T-cell (primary cell): ENCODE measurements at places on chromosomes 11 and 22. TPM values are rescaled to one million over a fixed set of nuclear protein-coding genes. Genes with fewer than 3 reads are reported as not detected.

- DNase-seq, result no peak
Measured at GRCh38 chr11:102936864-102937509, 18.5 kb downstream of the MMP13 start.

The GSTT2 gene
- total RNA-seq, result not detected

DNA sequence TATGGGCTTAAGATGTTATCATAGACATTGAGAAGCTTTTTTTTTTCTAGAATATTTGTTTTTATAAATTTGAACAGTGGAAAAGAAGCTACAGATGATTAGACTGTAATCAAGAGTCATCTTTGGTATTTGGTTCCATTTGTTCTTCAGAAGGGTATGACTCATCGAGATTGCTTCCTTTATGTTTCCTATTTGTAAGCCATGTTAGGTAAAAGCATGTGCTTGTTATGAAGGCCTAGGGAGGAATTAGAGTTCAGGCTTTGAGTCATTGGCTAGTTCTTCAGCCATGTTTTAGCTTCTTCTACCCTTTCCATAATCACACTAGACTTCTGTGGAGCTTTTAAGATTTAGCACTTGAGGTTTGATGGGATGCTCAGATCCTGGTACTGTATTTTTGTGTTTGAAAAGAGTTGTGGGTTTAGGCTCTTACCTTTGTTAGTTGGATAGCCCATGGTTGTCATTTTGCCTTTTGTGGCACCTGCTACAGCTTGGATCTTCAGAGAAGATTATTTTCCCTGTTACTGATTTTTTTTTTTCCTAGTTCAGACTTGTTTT, 44.3 kb downstream of the POLD3 start:
- no peak for DNase-seq

- DNase-seq, result no peak
Measured at GRCh38 chr22:22394591-22394990, 114.0 kb downstream of the ZNF280B start.

The ANAPC15 gene
- 45.0 TPM for total RNA-seq

DNA sequence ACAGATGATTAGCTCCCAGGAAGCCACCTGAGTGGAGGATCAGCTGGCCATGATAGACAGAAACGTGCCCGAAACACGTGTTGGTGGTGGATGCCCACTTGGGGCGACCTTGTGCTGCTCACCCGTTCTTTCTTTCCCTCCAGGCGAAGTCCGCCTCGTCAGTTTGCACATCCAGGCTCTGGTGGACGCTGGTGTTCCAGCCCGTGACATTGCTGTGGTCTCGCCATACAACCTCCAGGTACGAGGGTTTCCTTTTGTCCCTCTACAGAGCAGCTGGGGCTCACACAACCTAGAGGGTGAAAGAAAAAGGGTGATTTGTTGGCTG, 30.6 kb downstream of the IGHMBP2 start:
- no peak for DNase-seq

- peak; percentile 75 for DNase-seq
Measured at GRCh38 chr11:6413791-6414201, 5.1 kb downstream of the APBB1 start.

DNA sequence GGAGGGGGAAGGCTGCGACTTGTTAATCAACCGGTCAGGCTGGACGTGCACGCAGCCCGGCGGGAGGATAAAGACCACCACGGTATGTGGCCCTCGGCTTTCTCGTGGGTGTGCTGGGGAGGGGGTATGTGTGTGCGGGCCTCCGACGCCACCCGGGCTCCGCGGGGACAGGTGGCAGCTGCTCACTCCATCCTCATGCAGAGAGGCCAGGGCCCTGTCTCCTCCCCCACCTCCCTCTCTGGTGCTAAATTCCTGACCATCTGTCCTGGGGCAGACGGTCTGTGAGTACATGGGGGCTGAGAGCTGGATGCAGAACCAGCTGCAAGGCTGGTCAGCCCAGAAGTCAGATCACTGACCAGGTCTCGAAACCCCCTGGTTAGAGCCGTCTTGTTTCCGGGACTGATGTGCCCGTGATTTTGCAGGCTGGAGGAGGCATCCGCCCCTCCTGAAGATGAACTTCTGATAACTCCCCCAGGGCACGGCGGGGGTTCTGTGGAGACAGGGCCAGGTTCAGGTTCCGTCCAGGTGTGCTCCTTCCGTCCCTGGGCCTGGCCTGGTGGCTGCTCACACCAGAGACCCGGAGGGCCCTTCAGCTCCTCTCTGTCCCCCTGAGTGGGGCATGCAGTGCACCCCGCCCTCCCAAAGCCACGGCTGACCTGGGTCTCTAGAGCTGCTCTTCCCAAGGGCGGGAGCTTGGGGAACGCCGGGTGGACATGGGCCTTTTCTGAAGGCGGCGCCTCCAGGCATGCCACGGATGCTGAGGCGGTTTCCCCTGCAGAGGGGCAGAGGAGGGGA, 1119.7 kb downstream of the BRD1 start:
- no peak for DNase-seq

DNA sequence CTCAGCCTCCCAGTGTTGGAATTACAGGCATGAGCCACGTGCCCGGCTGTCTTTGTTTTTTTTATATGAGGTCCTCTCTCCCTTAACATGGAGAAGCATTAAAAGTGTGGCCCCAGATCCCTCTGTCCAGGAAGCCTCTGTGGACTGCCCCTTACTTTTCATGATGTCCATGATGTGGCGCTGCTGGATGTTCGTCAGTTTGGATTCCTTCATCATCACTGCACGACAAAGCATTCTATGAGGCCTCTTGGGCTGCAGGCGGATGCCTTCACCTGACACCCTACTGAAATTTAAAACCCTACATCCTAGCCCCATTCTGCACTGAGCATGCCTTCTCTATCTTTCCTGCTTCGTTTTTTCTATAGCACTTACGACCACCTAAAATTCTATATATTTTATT, 2.1 kb downstream of the C22orf23 start:
- DNase-seq, result no peak

DNA sequence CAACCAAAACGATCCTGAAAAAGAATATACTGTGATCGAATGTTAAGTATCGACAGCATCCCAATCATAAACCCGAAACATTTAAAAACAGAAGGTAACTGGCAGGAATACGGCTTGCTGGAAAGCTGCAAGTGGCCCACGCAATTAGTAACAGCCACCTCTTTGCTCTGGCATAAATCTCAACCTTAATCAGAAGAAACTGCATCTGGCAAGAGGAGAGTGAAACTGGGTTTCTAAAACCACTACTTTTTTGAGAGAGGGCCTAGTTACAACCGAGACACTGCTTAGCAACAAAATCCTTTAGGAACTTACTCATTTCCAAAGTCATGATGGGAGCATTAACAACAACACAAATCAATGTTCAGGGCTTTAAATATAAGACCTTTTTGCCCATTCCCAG, 7.9 kb downstream of the NCAPD3 start:
- no peak for DNase-seq

DNA sequence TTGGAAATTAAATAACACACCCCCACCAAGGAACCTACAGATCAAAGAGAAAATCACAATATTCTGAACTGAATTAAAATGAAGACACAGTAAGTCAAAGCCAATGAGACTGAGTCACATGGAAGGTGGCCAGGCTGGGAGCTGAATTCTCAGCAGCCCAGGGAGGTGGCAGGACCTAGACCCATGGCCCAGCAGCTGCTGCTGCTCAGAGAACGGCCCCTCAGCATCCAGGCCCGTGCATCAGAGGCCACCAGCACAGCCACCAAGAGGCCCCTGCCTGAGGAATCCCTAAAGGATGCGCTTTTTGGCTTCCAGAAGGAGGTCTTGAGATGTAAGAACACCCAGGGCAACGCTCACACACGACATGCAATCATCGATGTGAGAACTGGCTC, 35.0 kb downstream of the TBX1 start:
- no peak for DNase-seq

DNA sequence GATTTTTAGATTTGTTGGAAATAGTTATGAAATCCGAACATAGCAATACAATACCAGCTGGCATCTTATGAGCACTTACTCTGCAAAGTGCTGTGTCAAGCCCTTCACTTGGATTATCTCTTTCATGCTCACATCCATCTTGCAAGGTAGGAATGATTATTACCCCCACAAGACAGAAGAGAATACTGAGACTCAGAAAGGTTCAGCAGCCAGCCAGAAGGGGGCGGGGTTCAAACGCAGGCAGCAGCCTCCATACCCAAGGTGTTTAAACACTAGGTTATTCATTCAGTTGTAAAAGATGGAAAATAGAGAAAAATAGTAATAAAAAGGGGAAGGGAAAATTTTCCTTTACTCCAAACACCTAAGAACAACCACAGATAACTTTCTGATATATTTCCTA, 158.5 kb downstream of the CCDC34 start:
- no peak for DNase-seq

The SMIM38 gene
- 1.7 TPM for total RNA-seq

- no peak for DNase-seq
Measured at GRCh38 chr11:56922421-56922820, 66.3 kb upstream of the OR5AK2 start.

DNA sequence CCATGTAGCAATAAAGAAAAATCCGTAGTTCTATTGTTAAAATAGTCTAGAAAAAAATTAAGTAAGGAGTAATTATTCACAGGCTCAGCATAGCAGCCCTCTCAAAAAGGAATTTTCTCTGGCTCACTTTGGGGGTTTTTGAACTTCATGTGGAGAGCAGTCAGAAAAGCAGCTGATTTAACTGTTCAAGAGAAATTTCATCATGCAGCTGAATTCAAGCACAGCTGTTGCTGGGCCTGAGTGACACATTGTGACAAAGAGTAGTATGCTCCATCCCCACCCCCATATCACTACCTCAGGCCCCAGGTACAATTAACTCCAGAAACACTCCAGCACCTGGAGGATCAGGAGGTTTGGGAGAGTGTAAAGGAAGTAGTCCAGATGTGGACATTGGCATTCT, 272.1 kb downstream of the FAM76B start:
- no peak for DNase-seq

The FBLN1 gene
- total RNA-seq, result 0.96 TPM

DNA sequence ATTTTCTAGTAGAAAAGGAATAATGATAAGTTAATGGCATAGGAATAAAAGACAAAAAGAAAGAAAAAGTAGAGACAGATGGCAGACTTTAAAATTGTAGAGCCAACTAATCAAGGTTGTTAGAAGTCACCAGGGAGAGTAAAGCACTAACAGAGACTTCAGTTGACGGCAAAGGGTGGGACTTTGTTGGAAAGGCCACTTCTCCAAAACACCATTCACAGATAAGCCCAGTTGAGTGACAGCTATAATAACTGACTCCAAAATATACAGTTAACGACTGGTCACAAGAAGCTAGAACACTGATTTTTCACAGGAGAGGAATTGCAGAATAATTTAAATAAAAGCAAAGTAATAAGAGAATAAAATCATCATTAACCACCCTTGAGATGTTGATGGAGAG, 16.0 kb upstream of the SOX6 start:
- DNase-seq, result no peak

The LMO1 gene
- not detected for total RNA-seq

GRCh38 chr22:48054596-48054995, 1292.1 kb downstream of the TBC1D22A start:
- no peak for DNase-seq

The OR8A1 gene
- total RNA-seq, result not detected

- peak; percentile 3 for DNase-seq
Measured at GRCh38 chr11:113113801-113114704, 152.8 kb downstream of the NCAM1 start.

The C11orf86 gene
- total RNA-seq, result not detected

GRCh38 chr11:125990244-125990643, 44.4 kb downstream of the VSIG10L2 start:
- DNase-seq, result no peak

The ZNF408 gene
- total RNA-seq, result 11.1 TPM

DNA sequence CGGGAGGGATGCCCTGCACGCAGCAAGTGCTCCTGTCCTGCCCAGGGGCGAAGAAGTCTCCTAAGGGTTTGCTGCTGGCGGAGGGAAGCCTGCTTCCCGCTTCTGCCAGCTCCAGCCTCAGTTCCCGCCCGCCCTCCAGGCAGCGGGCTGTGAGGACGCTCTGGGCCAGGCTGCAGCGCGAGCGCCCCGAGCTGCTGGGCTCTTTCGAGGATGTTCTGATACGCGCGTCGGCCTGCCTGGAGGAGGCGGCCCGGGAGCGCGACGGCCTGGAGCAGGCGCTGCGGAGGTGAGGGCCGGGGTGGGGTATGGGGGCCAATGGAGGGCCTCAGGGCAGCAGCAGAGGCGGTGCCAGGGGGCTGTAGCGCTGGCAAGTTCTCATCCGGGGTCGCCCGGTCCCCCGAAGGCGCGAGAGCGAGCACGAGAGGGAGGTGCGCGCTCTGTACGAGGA, 2.2 kb downstream of the CRACR2B start:
- no peak for DNase-seq

GRCh38 chr11:32033491-32033890, 57.4 kb upstream of the RCN1 start:
- DNase-seq, result no peak

The HBE1 gene
- 3.1 TPM for total RNA-seq

DNA sequence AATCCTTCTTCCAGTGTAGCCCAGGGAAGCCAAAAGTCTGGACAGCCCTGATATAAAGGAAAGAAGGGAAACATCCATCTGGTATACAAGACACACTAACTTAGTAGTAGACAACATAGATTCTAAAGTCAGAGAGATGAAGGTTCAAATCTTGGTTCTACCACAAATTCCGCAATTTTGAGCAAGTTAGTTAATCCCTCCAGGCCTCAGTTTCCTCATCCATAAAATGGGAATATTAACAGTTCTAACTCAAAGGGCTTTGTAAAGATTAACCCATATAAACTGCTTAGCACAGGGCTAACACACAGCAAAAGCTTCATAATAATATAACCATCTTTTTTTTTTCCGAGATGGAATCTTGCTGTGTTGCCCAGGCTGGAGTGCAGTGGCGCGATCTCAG, 10.7 kb downstream of the LRP4 start:
- no peak for DNase-seq

DNA sequence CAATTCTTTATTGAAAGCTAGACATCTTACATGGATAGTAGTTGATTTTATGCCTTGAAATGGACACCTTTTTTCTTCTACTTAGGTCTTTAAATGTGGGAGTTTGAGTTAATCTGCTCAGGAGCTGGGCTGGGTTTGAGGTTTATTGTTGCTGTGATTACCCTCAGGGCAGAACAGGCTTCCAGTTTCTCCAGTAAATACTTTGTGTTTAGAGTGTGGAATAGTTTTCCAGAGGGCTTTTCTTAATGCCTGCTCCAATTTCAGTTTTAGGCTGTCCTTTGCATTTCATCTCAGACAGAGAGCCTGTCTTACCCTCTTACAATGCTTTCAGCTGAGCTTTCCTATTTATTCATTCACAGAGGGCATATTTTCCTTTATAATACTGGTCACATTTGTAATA, 69.9 kb upstream of the ADORA2A start:
- no peak for DNase-seq

- DNase-seq, result no peak
Measured at GRCh38 chr11:123247496-123247799, 52.4 kb upstream of the CLMP start.

The ATM gene
- total RNA-seq, result 410 TPM
